ENCODE measurements at places on chromosomes 1 and 21.

- H3K27ac ChIP-seq, result no peak overlapping the region
- peaks cover 6% of the 10 kb centered on the region for H3K27me3 ChIP-seq
- DNase-seq, result no peak
- H3K4me3 ChIP-seq, result peak overlapping the region; percentile 94
- peaks cover 17% of the 10 kb centered on the region for H3K4me1 ChIP-seq
- H3K36me3 ChIP-seq, result peaks cover 11% of the 10 kb centered on the region
Observed at GRCh38 chr1:156704930-156705320, 458 bp downstream of the CRABP2 start.

DNA sequence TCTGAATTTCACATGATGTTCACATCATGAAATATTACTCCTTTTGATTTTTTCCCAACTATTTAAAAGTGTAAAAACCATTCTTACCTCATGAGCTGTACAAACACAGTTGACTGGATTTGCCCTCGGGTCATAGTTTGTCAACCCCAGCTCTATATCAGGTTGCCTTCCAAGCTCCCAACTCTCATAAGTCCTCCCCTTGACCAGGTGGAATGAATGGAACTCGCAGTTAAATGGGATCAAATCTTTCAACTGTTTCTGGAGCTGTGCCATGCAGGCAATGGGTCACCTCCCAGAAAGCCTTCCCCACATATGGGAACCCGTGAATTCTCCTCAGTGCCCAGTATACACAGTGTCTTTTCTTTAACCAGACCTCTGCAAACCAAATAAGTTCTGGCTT lies 169.8 kb upstream of the FOXD3 start:
- no peak for DNase-seq
- H3K4me3 ChIP-seq, result no peak overlapping the region
- no peaks in the 10 kb centered on the region for H3K36me3 ChIP-seq

DNA sequence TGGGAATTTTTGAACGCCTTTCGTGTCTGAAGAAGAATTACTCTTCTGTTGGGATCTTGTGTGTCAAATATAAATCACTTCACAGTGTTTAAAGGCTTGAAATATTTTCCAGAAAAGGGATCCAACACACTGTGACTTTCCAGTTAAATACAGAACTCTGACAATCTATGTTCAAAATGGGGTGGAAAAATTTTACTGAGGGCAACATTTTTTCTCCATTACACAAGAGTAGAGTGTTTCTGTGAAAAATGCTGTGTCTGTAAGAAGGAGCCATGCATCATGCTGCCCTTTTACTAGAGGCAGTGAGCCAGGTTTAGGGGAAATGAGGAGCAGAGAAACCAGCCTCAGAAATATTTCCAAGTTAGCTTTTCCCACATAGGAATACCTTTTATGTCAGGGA lies 86.5 kb downstream of the VPS13D start:
- no peak for DNase-seq
- H3K4me1 ChIP-seq, result peaks cover 3% of the 10 kb centered on the region
- H3K27me3 ChIP-seq, result no peaks in the 10 kb centered on the region
- H3K27ac ChIP-seq, result no peak overlapping the region

- H3K27ac ChIP-seq, result no peak overlapping the region
- no peaks in the 10 kb centered on the region for H3K27me3 ChIP-seq
- H3K4me1 ChIP-seq, result no peaks in the 10 kb centered on the region
- H3K4me3 ChIP-seq, result no peak overlapping the region
- DNase-seq, result no peak
Observed at GRCh38 chr1:196980859-196981258, 3.5 kb downstream of the CFHR5 start.

DNA sequence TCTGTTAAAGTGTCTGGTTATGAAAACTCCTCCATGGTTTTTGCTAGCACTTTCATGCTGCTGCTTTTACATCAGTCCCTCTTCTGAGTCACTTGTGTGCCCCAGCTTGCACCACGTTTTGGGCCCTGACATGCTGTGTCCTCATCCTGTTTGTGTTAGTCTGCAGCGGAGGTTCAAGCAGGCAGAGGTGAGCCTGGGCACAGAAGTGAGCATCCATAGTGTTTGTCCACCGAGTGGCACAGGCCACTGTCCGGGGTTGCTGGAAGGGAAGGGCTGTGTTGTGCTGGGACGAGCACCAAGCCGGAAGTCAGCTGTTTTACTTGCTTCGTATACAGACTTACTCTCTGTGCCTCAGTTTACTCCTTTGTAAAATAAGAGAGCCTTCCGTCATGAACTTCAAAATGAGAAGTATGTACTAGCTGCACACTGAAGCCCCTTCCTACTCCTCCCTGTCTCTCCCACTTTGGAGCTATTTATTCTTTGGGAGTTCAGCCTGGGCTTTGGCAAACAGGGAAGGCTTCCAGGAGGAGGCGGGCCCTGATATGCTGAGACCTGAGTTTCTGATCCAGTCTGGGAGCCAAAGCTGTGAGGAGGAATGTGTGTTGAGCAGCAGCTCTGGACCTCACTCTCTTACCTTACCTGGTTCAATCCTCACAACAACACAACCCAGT lies 10.7 kb upstream of the LAPTM5 start:
- peaks cover 3% of the 10 kb centered on the region for H3K4me1 ChIP-seq
- H3K27me3 ChIP-seq, result no peaks in the 10 kb centered on the region
- no peak overlapping the region for H3K27ac ChIP-seq
- H3K36me3 ChIP-seq, result no peaks in the 10 kb centered on the region
- H3K4me3 ChIP-seq, result no peak overlapping the region

DNA sequence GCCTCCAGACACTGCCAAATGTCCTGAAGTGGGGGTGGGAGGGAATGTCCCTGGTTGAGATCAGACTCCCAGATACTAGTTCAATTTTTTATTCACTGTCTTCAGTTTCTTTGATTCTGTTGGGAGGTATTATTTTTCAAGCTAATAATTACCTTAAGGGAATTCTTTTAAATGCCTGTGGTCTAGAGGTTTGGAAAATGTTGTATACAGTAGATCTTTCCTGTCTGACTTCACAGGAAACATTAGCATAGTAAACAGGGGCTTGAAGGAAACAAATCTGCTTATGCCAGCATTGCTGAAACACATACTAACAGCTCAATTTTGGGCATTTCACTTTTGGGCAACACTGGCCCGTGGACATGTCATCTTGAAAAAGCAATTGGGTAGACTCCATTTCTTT lies 84.3 kb upstream of the HP1BP3 start:
- no peak overlapping the region for H3K4me3 ChIP-seq
- peaks cover 3% of the 10 kb centered on the region for H3K4me1 ChIP-seq
- no peak overlapping the region for H3K27ac ChIP-seq
- H3K27me3 ChIP-seq, result no peaks in the 10 kb centered on the region
- no peak for DNase-seq
- peaks cover 4% of the 10 kb centered on the region for H3K36me3 ChIP-seq

DNA sequence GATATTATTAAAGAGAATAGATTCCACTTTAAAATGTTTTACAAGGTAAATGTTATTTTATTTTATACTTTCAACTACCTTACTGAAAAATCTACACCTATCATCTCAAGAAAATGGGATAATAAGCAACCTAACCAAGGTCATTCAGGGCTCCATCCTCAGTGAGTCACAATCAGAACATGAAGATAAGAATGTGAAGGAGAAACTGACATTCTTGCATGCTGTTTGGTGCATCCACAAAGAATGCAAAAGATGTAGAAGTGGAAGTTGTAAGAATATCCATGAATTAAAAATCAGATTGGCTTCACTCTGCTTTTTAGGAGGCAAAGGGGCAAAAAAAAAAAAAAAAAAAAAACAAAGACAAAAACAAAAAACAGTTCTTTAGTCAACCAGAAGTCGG lies 6.5 kb downstream of the WARS2 start:
- H3K27me3 ChIP-seq, result no peaks in the 10 kb centered on the region
- no peaks in the 10 kb centered on the region for H3K4me1 ChIP-seq
- no peak overlapping the region for H3K27ac ChIP-seq
- peaks cover 8% of the 10 kb centered on the region for H3K36me3 ChIP-seq
- no peak overlapping the region for H3K4me3 ChIP-seq
- DNase-seq, result no peak

DNA sequence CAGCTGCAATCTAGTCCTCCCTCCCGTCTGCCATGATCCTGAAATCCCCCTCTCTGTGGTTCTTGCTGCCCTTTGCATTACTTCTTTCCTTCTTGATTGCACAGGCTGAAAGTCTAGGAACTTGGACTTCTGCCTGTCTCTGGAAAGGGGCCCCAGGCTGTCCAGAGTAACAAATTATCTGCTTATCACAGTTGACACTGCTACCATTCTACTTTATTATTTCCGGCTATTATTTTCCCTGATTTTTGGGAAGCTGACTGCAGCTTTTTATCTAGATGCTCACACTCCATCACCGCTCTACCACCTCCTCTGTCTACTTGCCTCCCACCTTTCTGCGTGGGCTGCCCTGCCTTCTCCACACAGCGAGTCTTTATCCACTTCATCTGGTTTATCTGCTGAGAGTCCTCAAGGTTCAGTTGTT lies 202.1 kb upstream of the PLXNA2 start:
- no peak for DNase-seq
- H3K36me3 ChIP-seq, result no peaks in the 10 kb centered on the region
- peaks cover 13% of the 10 kb centered on the region for H3K27me3 ChIP-seq
- H3K4me3 ChIP-seq, result no peak overlapping the region

- H3K27me3 ChIP-seq, result no peaks in the 10 kb centered on the region
- no peak for DNase-seq
- no peak overlapping the region for H3K4me3 ChIP-seq
- H3K27ac ChIP-seq, result no peak overlapping the region
- peaks cover 12% of the 10 kb centered on the region for H3K4me1 ChIP-seq
Observed at GRCh38 chr1:244456586-244456985, 4.5 kb upstream of the CATSPERE start.

GRCh38 chr21:37717534-37717933 lies 198.7 kb downstream of the KCNJ6 start:
- H3K27me3 ChIP-seq, result peaks cover 58% of the 10 kb centered on the region
- no peaks in the 10 kb centered on the region for H3K4me1 ChIP-seq
- no peaks in the 10 kb centered on the region for H3K36me3 ChIP-seq
- no peak for DNase-seq
- no peak overlapping the region for H3K4me3 ChIP-seq
- H3K27ac ChIP-seq, result no peak overlapping the region

DNA sequence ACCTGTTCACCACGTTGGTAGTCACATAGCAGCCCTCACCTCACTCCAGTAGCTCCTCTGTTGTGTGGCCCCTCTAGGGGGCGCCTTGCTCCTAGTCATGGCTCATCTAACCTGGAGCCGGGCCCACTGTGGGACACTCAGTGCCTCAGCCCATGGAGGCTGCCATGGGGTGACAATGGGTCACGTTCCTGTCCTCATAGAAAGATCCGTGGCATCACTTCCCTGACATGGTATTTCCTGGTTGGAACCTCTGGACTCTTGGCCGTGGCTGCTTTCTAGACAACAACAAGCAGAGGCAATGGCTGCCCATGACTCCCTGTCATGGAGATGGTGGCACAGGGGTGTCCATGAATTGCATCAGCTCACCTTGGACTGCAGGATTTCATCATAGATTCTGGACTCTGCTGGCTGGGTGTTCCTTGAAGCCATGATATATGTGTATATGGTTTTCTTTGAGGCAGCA lies 27.5 kb upstream of the SLAMF6 start:
- peaks cover 50% of the 10 kb centered on the region for H3K36me3 ChIP-seq
- H3K27me3 ChIP-seq, result no peaks in the 10 kb centered on the region
- H3K4me3 ChIP-seq, result no peak overlapping the region
- H3K27ac ChIP-seq, result peak overlapping the region; percentile 78

DNA sequence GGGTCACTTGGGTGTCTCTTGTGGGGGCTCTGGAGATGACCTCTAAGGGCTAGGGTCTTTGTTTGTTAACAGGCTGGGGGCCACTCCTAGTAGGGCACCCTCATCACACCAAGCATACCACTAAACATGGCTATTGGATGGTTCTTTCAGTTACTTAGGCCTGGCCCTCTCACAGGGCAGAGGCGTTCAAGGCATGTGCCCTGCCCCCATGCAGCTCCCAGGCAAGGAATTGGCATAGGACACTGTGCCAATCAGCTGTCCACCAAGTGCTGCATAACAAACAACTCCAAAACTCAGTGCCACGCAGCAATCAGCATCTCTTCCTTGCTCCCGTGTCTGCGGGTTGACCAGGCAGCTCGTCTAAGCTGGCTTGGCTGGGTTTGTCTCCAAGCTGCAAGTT lies 2.1 kb upstream of the KCNAB2 start:
- H3K27me3 ChIP-seq, result no peaks in the 10 kb centered on the region
- H3K36me3 ChIP-seq, result peaks cover 61% of the 10 kb centered on the region
- peak overlapping the region; percentile 65 for H3K27ac ChIP-seq
- no peak overlapping the region for H3K4me3 ChIP-seq

GRCh38 chr1:89894210-89895201 lies 73.7 kb downstream of the LRRC8D start:
- no peak for DNase-seq
- H3K4me1 ChIP-seq, result peaks cover 8% of the 10 kb centered on the region
- H3K27ac ChIP-seq, result no peak overlapping the region
- H3K36me3 ChIP-seq, result peaks cover 4% of the 10 kb centered on the region
- no peak overlapping the region for H3K4me3 ChIP-seq

- no peak overlapping the region for H3K4me3 ChIP-seq
- DNase-seq, result no peak
- no peaks in the 10 kb centered on the region for H3K27me3 ChIP-seq
Observed at GRCh38 chr1:171998711-171999110, 157.4 kb downstream of the DNM3 start.

- DNase-seq, result no peak
- no peaks in the 10 kb centered on the region for H3K36me3 ChIP-seq
- peak overlapping the region; percentile 94 for H3K27ac ChIP-seq
- H3K4me3 ChIP-seq, result peak overlapping the region; percentile 78
- peaks cover 19% of the 10 kb centered on the region for H3K4me1 ChIP-seq
Observed at GRCh38 chr1:172359491-172359999, 60.9 kb upstream of the C1orf105 start.

GRCh38 chr1:234899041-234899729 lies 229.5 kb downstream of the TOMM20 start:
- H3K36me3 ChIP-seq, result no peaks in the 10 kb centered on the region
- DNase-seq, result no peak
- H3K27ac ChIP-seq, result no peak overlapping the region
- H3K4me1 ChIP-seq, result peaks cover under 1% of the 10 kb centered on the region

GRCh38 chr1:6861075-6861724 lies 75.9 kb downstream of the CAMTA1 start:
- no peak overlapping the region for H3K4me3 ChIP-seq
- H3K36me3 ChIP-seq, result peaks cover 14% of the 10 kb centered on the region
- no peaks in the 10 kb centered on the region for H3K27me3 ChIP-seq
- peaks cover 21% of the 10 kb centered on the region for H3K4me1 ChIP-seq

- no peak overlapping the region for H3K27ac ChIP-seq
- no peak for DNase-seq
- H3K4me1 ChIP-seq, result no peaks in the 10 kb centered on the region
- H3K36me3 ChIP-seq, result no peaks in the 10 kb centered on the region
- no peaks in the 10 kb centered on the region for H3K27me3 ChIP-seq
Observed at GRCh38 chr1:87108814-87109411, 194.5 kb downstream of the HS2ST1 start.

All from effector memory CD8-positive, alpha-beta T cell (primary cell).